A549 treated with CORT108297 at 1 μM for 4 hours (cell line): ENCODE measurements at places on chromosomes 11 and 22. TPM values are rescaled to one million over a fixed set of nuclear protein-coding genes. Genes with fewer than 3 reads are reported as not detected.

RAB38 gene
- 0.78 to 1.4 TPM (median 1.0 TPM) in 5 replicates for total RNA-seq

AMOTL1 gene
- 7.5 to 9.7 TPM (median 8.0 TPM) in 5 replicates for total RNA-seq

SLC22A9 gene
- not detected in 5 replicates for total RNA-seq

MMP12 gene
- total RNA-seq: 0.05 to 0.07 TPM (median 0.06 TPM) in 3 of 5 replicates, not detected in the others

APOL5 gene
- not detected in 5 replicates for total RNA-seq

PGA5 gene
- not detected in 5 replicates for total RNA-seq

C11orf86 gene
- total RNA-seq: 38.8 to 74.1 TPM (median 60.3 TPM) in 5 replicates

TSGA10IP gene
- not detected in 5 replicates for total RNA-seq

SMTNL1 gene
- total RNA-seq: not detected in 5 replicates
